ENCODE measurements at places on chromosomes 4 and X. TPM values are rescaled to one million over a fixed set of nuclear protein-coding genes. Genes with fewer than 3 reads are reported as not detected.

UGT2A1 gene
- total RNA-seq, result not detected

DNA sequence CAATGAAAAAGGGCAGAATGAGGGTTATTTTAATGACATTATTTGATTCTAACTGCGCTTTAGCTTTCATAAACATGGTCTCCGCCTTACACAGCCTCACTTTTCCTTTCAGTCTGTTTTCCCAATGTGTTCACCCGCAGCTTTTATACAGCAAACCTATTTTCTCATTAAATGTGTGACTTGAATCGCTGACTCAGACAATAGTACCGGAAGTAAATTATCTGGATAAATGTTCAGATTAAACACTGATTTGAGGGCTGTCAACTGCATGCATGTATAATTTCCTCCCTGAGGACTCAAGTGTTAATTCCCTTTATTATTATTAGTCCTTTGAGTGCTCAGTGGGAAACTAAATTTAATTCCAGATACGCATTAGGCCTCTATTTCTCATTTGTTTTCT lies 117.3 kb downstream of the FAM133A start:
- no peaks in the 10 kb centered on the region for H3K36me3 ChIP-seq
- H3K4me1 ChIP-seq, result no peaks in the 10 kb centered on the region
- no peak for DNase-seq
- H3K27ac ChIP-seq, result no peak overlapping the region

GRCh38 chr4:31089815-31090214 lies 369.6 kb downstream of the PCDH7 start:
- H3K4me3 ChIP-seq, result no peak overlapping the region
- no peaks in the 10 kb centered on the region for H3K4me1 ChIP-seq
- no peak overlapping the region for H3K27ac ChIP-seq
- DNase-seq, result no peak
- H3K27me3 ChIP-seq, result no peaks in the 10 kb centered on the region
- no peaks in the 10 kb centered on the region for H3K36me3 ChIP-seq

XAGE1A gene
- not detected for total RNA-seq

GRCh38 chr4:121070274-121070673 lies 2.1 kb downstream of the NDNF start:
- H3K27me3 ChIP-seq, result peaks cover 11% of the 10 kb centered on the region
- DNase-seq, result no peak
- no peak overlapping the region for H3K4me3 ChIP-seq
- H3K4me1 ChIP-seq, result no peaks in the 10 kb centered on the region
- no peaks in the 10 kb centered on the region for H3K36me3 ChIP-seq

FUNDC2 gene
- 105 TPM for total RNA-seq

DNA sequence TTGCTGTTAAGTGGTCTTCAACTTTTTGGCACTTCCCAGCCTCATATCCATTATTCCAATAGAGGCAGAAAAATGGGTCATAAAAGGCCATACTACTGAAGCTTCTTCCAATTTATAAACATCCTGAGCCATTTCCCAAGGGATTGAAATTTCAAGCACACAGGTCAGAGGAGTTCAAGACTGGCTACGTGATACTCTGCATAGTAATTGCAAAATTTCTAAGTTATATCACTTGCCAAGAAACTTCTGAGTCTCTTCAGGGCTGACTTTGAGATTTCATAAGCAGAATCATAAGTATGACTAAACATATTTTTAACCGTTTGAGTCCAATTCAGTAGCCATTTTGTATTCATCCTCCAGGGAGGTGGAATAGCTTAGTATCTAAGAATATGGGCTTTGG lies 75.6 kb upstream of the RXFP1 start:
- H3K27me3 ChIP-seq, result no peaks in the 10 kb centered on the region
- H3K36me3 ChIP-seq, result no peaks in the 10 kb centered on the region
- no peaks in the 10 kb centered on the region for H3K4me1 ChIP-seq
- H3K27ac ChIP-seq, result no peak overlapping the region
- DNase-seq, result no peak

RBM47 gene
- total RNA-seq, result 43.0 TPM

GRCh38 chr4:38298868-38299713 lies 338.9 kb downstream of the PTTG2 start:
- H3K4me1 ChIP-seq, result no peaks in the 10 kb centered on the region
- no peak overlapping the region for H3K4me3 ChIP-seq
- DNase-seq, result no peak
- no peak overlapping the region for H3K27ac ChIP-seq

DNA sequence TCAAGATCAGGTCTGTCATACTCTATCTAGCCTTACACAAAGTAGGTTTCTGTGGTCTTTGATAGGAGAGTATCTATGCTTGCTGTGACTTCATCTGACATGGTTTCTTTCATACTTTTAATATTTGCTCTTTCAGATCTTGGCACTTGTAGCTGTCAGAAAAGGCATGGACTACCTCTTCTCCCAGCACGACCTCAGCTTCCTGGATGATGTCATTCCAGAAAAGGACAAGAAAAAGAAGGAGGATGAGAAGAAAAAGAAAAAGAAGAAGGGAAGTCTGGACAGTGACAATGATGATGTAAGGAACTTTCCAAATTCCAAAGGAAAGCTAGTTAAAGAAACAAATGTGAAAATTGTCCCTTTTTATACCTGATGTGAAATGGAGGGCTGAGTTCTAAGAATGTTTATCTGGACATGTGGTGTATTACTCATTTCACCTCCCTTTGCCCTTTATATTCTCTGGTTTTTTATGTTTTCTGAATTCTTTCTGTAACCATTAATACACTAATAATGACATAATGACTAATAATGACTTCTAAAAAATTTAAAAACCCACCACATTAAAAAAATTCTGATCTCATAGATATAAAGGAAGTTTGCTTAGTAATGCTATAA lies 221.2 kb downstream of the SLC4A4 start:
- no peak overlapping the region for H3K27ac ChIP-seq
- H3K4me3 ChIP-seq, result no peak overlapping the region
- no peaks in the 10 kb centered on the region for H3K4me1 ChIP-seq
- no peaks in the 10 kb centered on the region for H3K27me3 ChIP-seq

DNA sequence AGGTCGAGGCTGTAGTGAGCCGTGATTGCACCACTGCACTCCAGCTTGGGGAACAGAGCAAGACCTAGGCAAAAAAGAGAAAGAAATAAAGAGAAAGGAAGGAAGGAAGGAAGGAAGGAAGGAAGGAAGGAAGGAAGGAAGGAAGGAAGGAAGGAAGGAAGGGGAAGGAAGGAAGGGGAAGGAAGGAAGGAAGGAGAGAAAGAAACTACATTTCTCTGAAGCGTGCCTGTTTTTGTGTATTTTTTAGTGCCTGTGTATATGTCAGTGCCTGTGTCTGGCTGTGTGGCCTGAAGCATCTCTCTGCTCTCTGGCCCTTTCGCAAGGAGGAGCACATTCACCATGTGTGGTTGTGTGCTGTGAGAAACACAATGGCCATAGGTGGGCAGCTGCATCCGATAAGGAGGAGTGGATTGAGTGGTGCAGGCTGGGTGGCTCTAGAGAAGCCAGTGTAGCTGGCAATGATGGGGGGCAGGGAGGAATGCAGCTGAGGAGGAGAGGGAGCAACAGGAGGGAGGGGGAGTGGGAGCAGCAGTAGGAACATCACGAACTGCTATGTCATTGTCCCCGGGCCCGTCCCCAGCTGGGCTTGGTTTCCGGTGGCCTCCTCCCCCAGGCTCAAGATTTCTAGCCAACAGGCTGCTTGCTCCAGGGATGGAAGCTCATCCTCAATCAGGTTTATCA lies 11.4 kb downstream of the SYN1 start:
- H3K27me3 ChIP-seq, result no peaks in the 10 kb centered on the region
- no peaks in the 10 kb centered on the region for H3K36me3 ChIP-seq
- H3K27ac ChIP-seq, result no peak overlapping the region
- no peak for DNase-seq
- H3K4me1 ChIP-seq, result no peaks in the 10 kb centered on the region

- DNase-seq, result no peak
- H3K4me1 ChIP-seq, result no peaks in the 10 kb centered on the region
- H3K27ac ChIP-seq, result no peak overlapping the region
- H3K36me3 ChIP-seq, result no peaks in the 10 kb centered on the region
These were observed 216.2 kb upstream of the BMP3 start for GRCh38 chr4:80814266-80814665.

- H3K27ac ChIP-seq, result no peak overlapping the region
- DNase-seq, result no peak
- H3K27me3 ChIP-seq, result no peaks in the 10 kb centered on the region
- no peaks in the 10 kb centered on the region for H3K4me1 ChIP-seq
- no peaks in the 10 kb centered on the region for H3K36me3 ChIP-seq
These were observed 25.3 kb downstream of the FHIP1A start for GRCh38 chr4:151434183-151434860.

DNA sequence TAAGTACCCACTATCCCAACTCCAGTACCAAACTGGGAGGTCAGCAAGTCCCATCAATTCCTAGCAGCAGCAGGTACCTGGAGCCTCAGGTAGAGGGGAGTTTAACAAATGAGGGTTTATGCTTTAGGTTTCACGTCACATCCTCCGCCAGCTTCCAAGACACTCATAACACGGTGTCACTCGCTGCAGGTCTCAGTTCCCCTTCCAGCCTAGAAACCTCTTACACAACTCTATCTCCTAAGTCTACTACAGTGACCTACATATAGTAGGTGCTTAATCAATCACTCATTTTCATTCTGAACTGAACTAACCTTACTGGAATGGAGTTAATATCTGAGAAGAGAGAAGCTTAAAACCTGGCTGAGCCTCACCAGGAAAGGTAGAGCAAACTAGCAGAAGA lies 96.0 kb downstream of the EFHC2 start:
- H3K27me3 ChIP-seq, result peaks cover 3% of the 10 kb centered on the region
- H3K27ac ChIP-seq, result no peak overlapping the region
- H3K36me3 ChIP-seq, result no peaks in the 10 kb centered on the region
- H3K4me1 ChIP-seq, result no peaks in the 10 kb centered on the region

DNA sequence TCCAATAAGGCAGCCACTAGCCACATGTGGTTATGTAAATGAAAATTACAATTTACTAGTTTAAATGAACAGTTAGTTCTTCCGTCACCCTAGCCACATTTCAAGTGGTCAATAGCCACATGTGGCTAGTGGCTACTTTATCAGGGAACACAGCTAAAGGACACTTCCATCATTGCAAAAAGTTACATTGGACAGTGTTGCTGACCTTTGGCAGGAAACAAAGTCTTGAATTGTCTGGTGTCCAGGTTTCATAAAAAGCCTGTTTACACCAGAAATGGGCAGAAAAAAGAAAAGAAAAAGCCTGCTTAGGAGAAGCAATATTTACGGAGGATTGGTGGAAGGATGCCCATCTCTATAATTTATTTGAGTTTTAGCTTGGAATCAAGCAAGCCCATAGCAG lies 38.6 kb downstream of the RWDD4 start:
- no peaks in the 10 kb centered on the region for H3K36me3 ChIP-seq
- H3K27me3 ChIP-seq, result no peaks in the 10 kb centered on the region
- H3K4me1 ChIP-seq, result no peaks in the 10 kb centered on the region
- H3K4me3 ChIP-seq, result no peak overlapping the region

DNA sequence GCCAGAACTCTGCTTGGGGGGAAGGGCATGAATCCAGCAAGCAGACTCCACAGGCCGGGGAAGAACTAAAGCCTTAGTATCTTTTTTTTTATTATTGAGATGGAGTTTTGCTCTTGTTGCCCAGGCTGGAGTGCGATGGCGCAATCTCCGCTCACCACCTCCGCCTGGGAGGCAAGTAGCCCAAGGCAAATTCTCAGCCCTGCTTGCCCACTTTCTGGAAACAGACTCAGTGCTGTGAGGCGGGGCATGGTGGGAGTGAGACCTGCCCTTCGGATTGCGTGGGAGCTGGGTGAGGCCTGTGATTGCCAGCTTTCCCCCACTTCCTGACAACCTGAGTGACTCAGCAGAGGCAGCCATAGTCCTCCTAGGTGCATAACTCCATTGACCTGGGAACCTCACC lies 348.8 kb downstream of the GASK1B start:
- no peaks in the 10 kb centered on the region for H3K36me3 ChIP-seq
- H3K27me3 ChIP-seq, result no peaks in the 10 kb centered on the region
- H3K27ac ChIP-seq, result no peak overlapping the region
- no peak for DNase-seq

DGKK gene
- not detected for total RNA-seq

- H3K36me3 ChIP-seq, result no peaks in the 10 kb centered on the region
- peak overlapping the region; percentile 40 for H3K27ac ChIP-seq
- H3K4me3 ChIP-seq, result no peak overlapping the region
These were observed 175.3 kb downstream of the MAML3 start for GRCh38 chr4:139978692-139979091.

DNA sequence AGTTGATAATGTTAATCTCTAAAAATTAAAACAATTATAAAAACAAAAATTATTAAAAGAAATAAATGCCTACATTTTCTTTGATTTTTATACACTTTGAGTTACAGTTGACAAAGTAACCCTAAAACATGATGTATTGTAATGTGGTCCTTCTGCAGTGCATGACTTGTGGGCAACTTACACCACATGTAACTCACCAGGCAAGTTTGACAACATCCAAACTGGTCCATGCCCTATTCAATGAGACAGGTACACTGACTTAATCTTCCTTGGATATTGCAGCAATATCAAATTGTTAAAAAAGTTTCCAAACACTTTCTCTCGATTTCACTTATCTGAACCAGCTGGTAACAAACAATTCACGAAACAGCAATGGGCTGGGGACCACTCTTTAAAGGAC lies 81.5 kb downstream of the FTHL17 start:
- no peaks in the 10 kb centered on the region for H3K27me3 ChIP-seq
- no peak for DNase-seq
- H3K4me1 ChIP-seq, result no peaks in the 10 kb centered on the region
- H3K27ac ChIP-seq, result no peak overlapping the region

DNA sequence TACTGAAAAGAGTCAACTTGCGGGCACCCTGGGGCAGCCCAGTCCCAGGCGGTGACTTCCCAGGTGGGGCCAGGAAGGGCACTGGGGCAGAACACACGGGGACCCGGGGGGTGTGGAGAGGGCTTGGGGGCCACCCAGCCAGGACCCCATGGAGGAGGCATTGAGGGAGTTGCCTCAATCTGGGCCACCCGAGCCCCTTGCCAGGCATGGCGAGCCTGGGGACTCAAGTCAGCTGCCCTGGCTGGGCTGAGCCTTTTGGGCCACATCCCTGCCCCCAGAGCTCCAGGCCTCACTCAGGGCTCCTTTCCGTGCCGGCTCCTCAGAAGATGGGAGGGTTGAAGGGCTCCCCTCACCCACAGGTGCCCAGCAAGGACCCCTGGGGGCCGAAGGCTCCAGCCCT lies 6.6 kb upstream of the CPLX1 start:
- no peaks in the 10 kb centered on the region for H3K36me3 ChIP-seq
- 0 out of 2 replicates have a peak, but pooled peaks cover under 1% of the 10 kb centered on the region for H3K27me3 ChIP-seq
- H3K4me3 ChIP-seq, result no peak overlapping the region
- no peak for DNase-seq

ANXA10 gene
- not detected for total RNA-seq

RASGEF1B gene
- total RNA-seq, result 0.15 TPM

Data from GM12878 (cell line).